ENCODE measurements at places on chromosomes 12 and 14.

DNA sequence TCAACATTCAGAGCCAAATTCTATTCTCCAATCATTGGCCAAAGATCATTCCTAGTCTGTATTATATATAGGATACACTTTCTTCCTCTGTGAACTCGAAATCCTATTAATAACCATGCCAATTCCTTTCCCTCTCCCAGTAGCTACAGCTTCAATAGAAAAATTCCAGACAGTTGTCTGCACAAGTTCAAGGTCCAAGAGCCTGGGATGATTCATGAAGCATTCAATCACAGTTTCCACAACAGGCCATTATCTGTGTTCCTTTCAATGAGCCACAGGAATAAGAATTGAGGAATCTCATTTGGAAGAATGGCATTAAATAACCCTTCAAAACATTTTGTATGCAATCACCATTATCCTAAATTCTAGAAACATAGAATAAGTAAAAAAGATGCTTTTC, 437.4 kb downstream of the RMST start:
- DNase-seq: no peak

GRCh38 chr12:90173499-90174197, 465.0 kb upstream of the ATP2B1 start:
- no peak for DNase-seq

DNA sequence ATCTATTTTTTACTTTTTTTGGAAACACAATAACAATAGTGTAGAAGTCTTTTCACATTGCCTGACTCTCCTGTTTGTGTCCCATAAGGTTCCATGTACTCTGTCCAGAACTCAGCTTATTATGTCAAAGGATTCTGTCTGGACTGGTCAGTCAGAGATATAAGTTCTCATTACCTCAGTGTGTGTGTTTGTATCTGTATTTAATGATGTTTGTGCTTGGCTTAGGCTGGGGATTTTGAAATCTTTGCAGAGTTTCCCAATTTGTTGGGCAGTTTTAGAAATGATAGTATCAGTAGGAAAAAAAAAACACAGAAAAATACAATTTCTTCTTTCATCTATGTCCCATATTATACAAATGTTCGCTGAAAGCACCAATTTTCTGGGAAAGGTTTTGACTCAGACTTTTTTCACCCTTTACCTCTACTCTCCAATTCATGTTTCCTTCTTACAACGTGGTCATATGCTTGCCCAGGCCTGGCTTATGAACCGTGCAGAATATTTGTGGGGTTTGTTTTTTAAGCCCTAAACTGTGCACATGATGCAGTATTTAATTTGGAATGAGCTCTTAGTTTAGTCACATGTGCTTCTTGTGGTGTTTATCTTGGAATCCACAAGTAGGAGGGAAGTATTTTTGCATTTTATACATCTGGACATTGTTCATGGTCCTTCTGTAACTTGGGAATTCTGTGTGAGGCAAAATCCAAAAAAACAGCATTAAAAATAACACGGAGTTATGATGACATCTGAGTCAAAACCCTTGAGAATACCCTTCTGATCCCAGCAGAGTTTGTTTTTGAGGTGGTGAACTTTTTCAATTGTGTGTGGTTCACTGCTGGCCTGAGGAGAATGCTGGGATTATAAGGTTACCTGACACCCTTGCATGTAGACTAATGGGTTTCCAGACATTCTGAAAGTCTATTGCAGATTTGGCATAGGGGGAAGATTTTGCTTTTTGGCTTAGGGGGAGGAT, 121.2 kb downstream of the RAD51B start:
- peak; percentile 24 for DNase-seq

- no peak for DNase-seq
Observed at GRCh38 chr12:11778713-11779685, 129.5 kb downstream of the ETV6 start.

DNA sequence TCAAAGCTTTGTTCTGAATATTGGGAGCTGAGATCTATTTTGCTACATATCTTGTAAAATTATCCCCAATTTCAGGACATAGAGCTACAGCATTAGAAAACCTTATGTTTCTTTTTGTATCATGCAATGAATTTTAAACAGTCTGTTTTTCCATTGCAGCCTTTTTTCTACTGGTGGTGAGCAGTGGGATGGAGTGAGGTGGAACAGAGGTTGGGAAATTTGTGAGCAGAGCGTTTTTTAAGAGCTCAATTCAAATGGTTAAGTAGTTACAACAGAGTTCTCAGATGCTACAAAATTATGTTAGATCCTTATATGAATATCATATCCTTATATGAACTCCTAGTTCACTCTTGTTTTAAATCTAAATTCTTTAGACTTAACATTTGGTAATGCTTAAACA, 139.0 kb upstream of the PLEKHG7 start:
- no peak for DNase-seq

- DNase-seq: peak; percentile 89
Observed at GRCh38 chr12:112012775-112013600, at the start of the genes ERP29 and TMEM116. Gene ERP29, plus strand, starts transcription at chr12:112013426. Its CDS starts 40 bp downstream, at chr12:112013466. Gene TMEM116, minus strand, starts transcription at chr12:112013165. Its CDS starts 7,895 bp downstream, at chr12:112005270.

DNA sequence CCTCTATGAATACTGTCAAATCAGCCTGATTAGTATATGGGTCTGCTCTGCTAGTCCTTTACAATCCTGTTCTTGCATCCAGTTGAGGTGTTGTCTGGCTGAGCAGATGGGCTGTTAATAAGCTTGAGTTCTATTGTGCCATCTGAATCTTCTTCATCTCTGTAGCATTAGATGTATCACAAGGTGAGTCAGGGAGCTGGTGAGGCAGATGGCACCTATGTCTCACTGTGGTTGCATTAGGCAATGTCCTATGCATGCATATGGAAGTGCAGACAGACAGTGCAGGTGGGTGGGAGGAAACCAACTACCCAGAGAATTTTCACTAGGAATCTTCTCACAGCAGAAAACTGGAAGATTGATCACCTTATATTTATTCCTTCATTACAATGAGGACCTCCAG, 165.7 kb upstream of the STXBP6 start:
- no peak for DNase-seq

DNA sequence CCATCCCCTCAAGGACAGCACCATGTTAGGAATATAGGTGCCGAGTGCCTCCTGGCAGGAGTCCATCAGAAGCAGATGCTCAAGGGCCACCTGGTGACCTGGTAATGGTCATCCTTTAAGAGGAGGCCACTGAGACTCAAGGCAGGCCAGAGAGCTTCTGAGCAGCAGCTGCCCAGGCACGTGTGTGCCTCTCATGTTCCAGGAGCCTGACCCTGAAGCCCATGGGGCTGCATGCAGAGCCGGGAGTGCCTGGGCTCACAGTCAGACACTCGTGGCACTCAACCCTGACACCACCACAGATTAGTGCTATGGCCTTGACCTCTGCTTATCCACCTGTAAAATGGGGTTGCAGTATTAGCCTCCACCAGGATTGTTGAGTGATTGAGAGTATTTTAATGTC, 45.6 kb downstream of the C14orf132 start:
- no peak for DNase-seq

- DNase-seq: no peak
Observed at GRCh38 chr14:95523815-95524448, 7.5 kb upstream of the SYNE3 start.

- no peak for DNase-seq
Observed at GRCh38 chr12:6868211-6869048, 1.1 kb downstream of the TPI1 start.

GRCh38 chr12:19826980-19827550, 387.8 kb downstream of the AEBP2 start:
- no peak for DNase-seq

GRCh38 chr14:63663428-63664341, 22.0 kb upstream of the WDR89 start:
- DNase-seq: no peak

- no peak for DNase-seq
Observed at GRCh38 chr14:75487155-75487671, 35.1 kb upstream of the BATF start.

DNA sequence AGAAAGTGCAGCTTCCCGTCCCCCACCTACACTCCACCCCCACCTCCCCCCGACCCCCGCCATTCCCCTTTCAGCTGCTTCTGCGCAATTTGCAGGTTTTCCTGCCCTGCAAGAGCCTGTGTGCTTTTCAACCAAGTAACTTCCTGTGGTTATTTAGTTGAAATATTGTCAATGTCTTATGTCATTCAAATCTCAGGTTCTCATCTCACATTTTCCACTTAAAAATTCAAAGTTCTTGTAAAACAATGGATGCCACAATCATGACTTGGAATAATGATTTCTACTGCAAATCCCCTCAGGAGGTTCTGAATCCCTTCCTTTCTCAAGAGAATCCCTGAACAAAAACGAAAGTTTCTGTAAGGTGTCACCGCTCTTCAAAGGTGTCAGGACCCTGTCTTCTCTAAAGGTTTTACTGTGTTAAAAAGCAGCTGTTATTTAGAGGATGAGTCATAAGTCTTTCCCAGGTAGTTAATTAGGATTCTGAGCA, 31.6 kb downstream of the WBP11 start:
- DNase-seq: no peak

GRCh38 chr14:105314287-105315200, at the start of gene PACS2:
Gene PACS2, plus strand, starts transcription at chr14:105314748. Its CDS starts 171 bp downstream, at chr14:105314919.
- no peak for DNase-seq

GRCh38 chr12:106139422-106140171, 843 bp upstream of the NUAK1 start:
- no peak for DNase-seq

GRCh38 chr12:13661005-13661887, 320.2 kb downstream of the GRIN2B start:
- DNase-seq: peak; percentile 13

GRCh38 chr14:44783901-44784300, 177.8 kb downstream of the KLHL28 start:
- no peak for DNase-seq

GRCh38 chr12:116233669-116234068, 43.8 kb downstream of the MED13L start:
- DNase-seq: no peak

- DNase-seq: peak; percentile 64
Observed at GRCh38 chr12:76588881-76589565, 29.5 kb upstream of the OSBPL8 start.

- peak; percentile 4 for DNase-seq
Observed at GRCh38 chr12:94460616-94460959, 921 bp upstream of the CEP83 start.

GRCh38 chr14:72553161-72553560, 340.7 kb downstream of the DPF3 start:
- DNase-seq: no peak
